Globus pallidus (tissue), 1 donor: ENCODE measurements at places on chromosomes 12 and 14.

GRCh38 chr12:18703911-18704310 lies 33.9 kb downstream of the PLCZ1 start:
- no peak for DNase-seq

- peak; percentile 16 for DNase-seq
These were observed 474 bp downstream of the KCNK10 start for GRCh38 chr14:88322504-88323085.

DNA sequence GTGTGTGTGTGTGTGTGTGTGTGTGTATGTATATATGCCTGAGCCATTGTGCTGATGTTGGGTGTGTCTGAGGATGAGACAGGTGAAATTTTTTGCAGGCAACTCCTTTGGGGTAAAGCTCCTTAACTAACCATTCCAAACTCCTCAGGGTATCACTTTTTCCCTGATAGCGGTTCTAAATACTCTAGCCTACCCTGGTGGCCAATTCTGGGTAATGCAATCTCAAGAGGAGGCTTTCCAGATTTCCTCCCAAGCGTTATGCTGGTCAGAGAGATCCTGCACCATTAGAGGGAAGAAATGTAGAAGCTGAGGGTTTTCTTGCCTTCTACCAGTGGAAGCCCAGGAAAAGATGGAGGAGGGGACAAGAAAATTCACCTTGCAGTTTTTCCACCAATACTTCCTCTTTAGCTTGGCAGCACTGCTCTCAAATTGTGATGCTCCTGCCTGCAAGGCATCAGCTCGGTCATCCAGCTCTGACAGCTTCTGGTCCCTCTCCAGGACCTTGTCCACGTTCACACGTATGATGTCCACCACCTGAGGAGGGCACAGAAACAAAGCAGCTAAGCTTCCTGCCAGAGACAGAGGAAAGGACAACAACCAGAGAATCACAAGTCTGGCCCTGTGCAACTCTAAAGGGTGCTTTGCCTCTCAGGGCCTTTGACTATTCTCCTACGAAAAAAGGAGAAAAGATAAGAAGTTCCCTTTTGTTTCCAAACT lies 4.9 kb downstream of the VAMP1 start:
- DNase-seq = peak; percentile 68

- no peak for DNase-seq
These were observed 383.6 kb downstream of the BCAT1 start for GRCh38 chr12:24565300-24565699.

DNA sequence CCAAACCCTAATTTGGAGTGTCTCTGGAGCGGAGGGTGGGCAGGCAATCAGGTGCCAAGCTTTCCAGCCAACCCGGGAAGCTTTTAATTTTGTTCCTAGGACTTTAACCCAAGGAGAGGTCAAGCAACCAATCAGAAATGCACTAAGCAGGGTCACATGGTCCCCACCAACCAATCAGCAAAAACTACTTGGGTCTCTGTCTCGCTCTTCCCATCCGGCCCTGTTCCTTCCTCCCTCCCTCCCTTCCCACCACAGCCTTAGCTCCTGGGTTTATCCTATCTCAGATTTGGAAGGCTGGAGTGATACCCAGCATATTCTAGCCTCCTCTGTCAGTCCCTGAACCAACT lies 7.3 kb downstream of the HOXC5 start:
- DNase-seq = no peak

GRCh38 chr12:51531978-51532497 lies 59.0 kb upstream of the SCN8A start:
- peak; percentile 66 for DNase-seq

- no peak for DNase-seq
These were observed 12.4 kb upstream of the SLC6A12 start for GRCh38 chr12:226401-226800.

DNA sequence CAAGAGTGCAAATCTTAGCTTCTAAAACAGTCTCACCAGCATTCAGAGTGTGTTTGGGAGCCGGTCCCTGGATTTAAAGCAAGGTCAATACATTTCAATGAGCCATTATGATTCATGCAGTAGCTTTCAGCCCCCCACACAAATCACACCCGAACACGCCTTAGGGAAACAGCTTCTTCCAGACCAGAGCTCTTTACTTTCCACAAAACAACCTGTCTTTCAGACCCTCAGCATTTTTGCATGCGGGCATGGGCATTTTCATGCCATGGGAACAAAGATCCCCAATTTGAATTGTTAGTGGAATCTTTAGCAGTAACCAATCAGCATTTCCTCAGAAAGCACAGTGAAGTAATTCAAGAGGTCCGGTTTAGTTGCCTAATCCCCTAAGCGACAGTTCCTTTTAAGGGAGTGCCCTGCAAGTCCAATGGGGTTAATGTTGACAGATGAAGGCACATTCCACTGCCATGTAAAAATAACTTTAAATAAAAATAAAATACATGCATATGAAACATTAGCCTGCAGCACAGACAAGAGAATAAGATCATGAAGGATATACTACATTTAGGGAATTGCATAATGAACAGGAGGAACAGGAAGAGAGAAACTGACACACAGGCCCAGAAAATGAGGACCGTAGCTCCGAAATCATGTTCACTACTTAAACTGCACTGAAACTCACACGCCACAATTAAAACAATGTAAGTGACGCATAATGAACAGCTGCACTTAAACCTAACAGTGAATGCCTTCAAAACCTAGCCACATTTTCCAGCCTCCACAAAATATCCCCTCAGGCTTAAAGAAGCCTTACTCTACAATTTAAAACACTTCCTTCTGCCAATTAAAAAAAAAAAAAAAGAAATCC lies 4.0 kb downstream of the VPS37B start:
- no peak for DNase-seq

DNA sequence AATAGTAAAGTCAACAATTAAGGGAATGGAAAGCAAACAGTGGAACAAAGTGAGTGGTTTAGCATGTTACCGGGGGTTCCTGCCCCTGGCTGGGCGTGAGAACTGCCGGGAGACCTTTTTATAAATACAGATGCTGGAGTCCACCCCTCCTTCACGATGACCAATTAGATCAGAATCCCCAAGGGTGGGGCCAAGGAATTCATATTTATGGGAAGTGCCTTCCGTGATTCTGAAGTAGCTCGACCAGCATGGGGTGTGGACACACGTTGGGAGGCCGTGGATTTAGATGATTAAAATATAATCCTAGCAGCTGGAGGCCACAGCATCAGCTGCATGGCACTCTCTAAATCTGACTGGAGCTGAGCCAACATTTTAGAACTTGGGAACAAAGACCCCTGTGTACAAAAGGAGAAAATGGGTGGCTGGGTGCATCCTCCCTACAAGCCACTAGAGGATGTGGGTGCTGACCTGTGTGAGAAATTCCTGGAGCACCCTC lies 87.9 kb downstream of the SRRM4 start:
- no peak for DNase-seq

- no peak for DNase-seq
These were observed 131.6 kb downstream of the SAMD4A start for GRCh38 chr14:54698501-54698900.

- DNase-seq = no peak
These were observed 100.0 kb upstream of the EEA1 start for GRCh38 chr12:93029091-93029490.

- no peak for DNase-seq
These were observed 12.2 kb downstream of the PYM1 start for GRCh38 chr12:55915482-55915859.

DNA sequence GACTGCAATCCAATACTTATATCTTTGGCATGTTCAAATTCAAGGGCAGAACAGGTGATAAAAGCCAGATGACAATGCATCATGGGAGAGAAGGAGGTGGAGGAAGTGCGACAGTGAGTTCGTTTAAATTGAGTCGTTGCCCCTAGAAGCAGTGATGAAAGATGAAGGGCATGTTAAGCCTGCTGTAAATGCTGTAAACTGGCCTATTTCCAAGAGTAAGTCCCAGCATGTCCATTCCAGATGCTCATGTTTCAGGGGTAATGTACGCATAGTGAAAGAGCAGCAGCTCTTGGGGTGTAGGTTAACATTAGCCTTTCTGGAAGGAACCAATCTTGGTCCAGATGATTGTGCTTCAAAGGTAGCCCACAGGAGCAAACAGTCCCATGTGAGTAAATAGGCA lies 97.1 kb downstream of the C2CD5 start:
- DNase-seq = no peak

DNA sequence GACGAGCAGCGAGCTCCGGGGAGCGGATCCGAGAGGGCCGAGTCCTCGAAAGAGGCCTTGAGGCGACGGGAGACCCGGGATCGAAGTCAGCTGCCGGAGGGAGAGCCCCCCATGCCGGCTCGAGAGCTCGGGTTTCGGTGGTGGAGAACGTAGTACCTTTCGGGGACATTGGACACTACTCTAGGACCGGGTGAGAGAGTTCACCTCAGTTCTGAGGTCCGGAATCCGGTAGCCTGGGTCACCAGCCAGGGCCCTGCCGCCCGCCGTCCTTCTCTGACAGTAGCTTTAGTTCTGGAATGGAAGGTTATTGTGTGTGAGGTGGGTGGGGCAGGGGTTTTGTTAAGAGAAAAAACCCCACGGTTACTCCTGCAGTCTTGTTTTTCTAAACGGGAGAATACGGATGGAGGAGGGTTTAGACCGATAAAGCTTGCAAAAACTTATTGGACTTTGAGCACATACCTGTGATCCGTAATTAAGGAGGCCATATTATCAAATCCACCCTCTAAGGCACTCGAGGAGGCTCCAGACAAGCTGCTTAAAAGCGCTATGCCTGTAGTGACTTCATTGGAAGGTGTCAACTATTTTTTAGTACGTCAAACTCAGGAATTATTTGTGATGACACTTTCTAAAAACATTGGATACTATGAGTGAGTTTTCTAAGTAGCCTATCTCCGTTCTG lies 765 bp downstream of the SCYL2 start:
- DNase-seq = no peak

DNA sequence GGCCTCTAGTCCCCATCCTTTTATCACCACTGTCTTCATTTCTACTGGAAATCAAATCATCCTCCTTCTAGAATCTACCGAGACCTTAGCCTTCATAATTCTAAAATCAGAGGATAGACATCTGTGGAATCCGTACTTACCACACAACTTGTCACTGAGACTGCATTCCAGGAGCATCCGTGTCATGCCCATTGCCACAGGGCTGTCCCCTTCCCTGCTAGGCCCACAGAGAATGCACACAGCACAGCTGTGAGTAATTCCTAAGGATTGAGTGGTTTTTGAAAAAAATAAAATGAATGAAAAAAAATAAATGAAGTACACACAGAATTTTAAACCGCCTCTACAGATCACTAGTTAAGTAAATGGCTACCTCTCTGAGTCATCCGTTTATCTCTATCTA lies 21.0 kb upstream of the MAGOHB start:
- no peak for DNase-seq

DNA sequence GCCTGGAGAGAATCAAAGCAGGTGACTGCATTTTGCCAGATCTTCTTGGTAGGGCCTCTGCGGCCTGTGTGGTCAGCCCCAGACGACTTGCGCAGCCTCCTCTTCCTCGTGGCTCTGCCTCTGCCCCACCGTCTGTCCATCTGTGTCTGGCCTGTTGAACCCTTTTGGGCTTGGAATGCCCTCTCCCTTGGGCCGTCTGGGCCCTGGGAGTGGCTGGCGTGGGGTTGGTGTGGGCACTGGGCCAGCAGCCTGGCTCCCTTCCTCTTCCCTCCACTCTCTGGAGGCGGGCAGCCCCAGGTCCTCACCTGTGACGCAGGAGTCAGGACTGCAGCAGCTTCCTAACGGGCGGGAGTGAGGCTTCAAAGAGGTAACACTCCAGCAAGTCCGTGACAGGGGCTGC lies 9.7 kb upstream of the CCDC197 start:
- no peak for DNase-seq

DNA sequence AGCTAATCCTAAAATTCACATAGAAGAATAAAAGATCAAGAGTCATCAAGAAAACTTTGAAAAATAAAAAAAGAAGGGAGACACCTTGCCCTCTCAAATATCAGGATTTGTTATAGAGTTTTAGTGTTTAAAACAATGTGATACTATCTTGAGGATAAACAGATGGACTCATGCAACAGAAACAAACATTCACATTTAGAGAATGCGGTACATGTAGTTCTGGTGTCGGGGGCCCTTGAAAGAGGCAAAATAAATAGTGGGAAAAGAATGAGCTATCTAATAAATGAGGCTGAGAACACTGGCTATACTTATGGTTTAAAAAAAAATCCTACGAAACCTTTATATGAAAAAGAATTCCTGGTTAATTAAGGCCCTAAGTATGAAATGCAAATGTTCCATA lies 127.7 kb downstream of the LLPH start:
- no peak for DNase-seq

- no peak for DNase-seq
These were observed 225.4 kb downstream of the RBM19 start for GRCh38 chr12:113740699-113741098.

GRCh38 chr12:107444771-107445170 lies 240.8 kb upstream of the PWP1 start:
- no peak for DNase-seq

DNA sequence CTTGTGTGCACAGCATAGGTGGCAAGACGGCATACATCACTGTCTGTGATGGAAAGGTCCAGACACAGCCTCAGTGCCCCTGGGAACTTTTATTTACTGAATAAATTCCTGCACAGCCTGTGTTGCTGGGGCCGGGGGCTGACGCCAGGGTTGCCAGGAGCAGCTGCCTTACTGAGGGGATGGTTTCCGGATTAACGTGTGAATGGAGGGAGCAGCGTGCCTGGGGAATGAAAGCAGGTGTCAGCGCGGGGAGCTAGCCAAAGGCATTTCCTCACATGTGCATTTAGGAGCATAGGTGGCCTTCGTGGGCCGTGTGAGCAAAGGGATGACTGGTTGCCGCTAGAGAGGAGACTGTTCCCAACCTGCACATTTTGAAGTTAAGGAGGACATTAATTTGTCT lies 41.6 kb downstream of the SFSWAP start:
- DNase-seq = no peak

DNA sequence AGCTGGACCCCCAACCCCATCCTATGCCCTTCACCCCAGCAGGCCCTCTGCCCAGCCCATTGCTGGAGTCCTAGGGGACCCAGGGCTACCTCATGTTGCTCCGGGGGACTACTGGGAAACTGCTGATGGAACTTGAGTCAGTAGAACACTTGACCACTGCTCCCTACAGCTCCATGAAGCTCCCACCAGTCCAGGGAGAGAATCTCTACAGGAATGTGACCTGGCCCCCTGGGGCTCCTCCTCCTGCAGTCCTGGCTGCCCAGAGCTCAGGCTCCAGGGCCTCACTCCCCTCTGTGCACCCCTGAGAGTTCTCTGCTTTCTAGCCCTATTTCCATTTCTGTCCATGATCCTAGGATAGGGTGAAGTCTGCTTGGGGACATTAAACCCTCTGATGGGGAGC lies 10.8 kb upstream of the AQP2 start:
- DNase-seq = no peak

- DNase-seq = no peak
These were observed 13.0 kb downstream of the TBX5 start for GRCh38 chr12:114392909-114393308.

DNA sequence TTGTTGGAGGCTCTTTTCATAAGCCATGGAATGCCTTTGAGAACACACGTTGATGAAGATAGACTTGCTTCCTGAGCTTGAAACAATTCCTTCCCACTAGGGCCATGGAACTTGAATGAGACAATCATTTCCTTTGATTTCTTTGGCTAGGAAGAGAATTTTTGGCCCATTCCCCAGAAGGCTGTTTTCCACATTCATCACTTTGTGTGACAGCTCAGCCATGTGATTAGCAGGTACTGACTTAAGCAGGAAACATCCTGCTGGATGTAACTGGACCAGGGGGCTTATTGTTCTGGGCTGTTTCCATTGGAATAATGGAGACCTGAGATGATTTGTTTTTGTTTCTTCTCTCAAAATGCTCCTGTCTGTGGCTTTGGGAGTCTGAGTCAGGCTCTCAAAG lies 469.8 kb upstream of the SEL1L start:
- DNase-seq = no peak

GRCh38 chr12:110826592-110827200 lies 20.1 kb upstream of the CCDC63 start:
- peak; percentile 81 for DNase-seq
